ENCODE measurements at places on chromosomes 13 and 19.

DNA sequence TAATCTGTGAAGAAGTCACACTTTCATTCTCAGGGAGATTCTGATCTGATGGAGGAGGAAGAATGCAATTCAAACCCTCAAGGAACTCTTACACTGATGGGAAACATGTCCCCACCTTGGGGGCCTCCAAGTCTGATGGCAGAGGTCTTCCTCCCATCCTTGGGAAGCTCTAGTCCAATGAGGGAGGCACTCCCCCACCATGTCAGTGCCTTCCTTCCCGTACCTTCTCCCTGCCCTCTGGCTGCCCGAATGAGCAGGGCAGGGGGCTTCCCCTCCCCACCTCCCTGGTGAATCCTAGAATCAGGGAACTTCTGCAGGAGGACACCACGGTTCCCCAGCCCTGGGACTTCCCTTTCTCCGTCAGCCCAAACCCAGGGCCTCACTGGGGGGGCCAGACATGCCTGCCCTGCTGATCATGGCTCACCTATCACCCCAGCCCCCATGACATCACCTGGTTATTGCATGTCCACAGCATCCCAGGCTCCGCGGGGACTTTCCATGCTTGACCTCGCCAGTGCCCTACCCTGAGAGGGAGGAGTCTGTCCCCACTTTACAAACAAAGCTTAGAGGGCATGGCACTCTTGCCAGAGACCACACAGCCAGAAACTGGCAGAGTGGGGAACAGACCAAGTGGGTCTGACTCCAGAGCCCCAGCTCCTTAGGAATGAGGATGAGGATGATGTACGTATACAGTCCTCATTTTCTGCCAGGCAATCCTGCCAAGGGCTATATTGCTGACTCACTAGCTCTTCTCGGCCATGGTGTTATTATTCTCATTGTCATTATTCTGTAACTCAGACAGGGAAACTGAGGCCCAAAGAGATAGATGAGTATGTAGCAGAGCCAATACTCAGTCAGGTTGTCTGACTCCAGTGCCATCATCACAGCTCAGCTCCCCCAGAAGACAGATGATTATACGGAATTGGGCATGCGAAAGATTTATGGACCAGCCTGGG is 9.6 kb upstream of the BCL3 start:
- no peak for DNase-seq

DNA sequence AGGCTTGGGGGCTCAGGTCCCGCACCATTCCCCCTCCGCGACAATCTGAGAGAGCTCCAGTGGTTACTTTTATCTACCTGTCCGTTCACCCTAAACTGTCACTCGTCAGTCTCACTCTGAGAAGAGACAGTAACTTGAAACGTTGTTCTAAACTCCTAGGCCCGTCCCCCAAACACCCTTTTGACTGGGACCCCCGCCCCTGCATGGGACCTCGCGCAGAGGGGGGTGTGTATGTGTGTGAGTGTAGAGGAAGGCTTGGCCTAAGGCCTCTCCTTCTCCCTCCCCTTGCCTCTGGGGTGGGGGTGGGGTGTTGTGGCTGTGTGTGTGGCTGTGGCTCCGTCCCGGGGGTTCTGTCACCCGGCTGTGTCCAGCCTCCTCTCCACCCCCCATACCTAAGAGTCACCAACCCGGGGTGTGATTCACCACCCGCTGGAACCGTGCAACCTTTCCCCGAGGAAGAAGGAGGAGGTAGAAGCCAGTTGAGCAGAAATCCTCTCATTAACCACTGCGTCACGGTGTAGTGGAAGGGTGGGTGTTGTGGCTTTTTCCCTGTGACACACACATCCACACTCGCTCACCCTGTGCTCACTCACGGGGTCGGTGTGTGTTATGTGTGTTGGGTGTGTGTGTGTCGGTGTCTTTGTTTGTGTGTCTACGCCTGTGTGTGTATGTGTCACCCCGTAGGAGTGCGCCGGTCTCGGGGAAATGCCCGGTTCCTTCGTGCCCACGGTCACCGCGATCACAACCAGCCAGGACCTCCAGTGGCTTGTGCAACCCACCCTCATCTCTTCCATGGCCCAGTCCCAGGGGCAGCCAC is 2.4 kb downstream of the FOSB start:
- DNase-seq: peak; percentile 44

GRCh38 chr19:29896802-29897201 is 45.2 kb upstream of the URI1 start:
- DNase-seq: no peak

GRCh38 chr13:94921181-94921580 is 208.8 kb upstream of the SOX21 start:
- no peak for DNase-seq

DNA sequence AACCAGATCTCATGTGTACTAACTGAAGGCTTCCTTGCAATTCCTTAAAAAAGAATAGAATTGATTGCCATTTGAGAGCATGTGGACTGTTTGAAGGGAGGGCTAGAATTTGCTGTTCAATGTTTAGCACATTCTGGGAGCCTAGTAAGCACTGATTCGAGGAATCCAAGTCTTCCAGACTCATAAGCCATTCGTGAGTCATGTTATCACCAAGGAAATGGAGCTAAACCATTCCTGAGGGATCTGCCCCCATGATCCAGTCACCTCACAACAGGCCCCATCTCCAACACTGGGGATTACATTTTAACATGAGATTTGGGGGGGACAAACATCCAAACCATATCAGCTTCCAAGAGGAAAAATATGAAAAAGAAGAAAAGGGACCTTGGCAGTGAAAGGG is 276.4 kb downstream of the KCNRG start:
- DNase-seq: no peak

DNA sequence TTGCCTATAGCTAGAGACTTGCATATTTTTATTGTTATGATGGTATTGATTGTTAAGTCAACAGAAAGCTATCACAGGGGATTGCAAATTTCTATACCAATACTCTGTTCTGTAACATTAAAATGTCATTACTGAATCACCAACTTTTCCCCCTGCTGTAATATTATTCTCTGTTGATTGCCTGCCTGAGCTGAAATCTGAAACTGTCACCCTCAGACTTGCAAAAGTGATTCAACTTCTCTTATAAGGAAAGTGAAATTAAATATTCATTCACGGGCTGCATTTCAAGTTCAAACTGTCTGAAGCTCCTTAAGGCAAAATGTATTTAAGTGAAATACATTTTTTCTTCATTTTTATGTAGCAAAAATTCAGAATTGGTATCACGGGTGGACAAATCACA is 723.2 kb downstream of the PCDH9 start:
- DNase-seq: no peak

- DNase-seq: no peak
Measured at GRCh38 chr13:23025864-23026608, 154.7 kb upstream of the SGCG start.

GRCh38 chr13:40983725-40984667 is 35.1 kb downstream of the ELF1 start:
- peak; percentile 30 for DNase-seq

DNA sequence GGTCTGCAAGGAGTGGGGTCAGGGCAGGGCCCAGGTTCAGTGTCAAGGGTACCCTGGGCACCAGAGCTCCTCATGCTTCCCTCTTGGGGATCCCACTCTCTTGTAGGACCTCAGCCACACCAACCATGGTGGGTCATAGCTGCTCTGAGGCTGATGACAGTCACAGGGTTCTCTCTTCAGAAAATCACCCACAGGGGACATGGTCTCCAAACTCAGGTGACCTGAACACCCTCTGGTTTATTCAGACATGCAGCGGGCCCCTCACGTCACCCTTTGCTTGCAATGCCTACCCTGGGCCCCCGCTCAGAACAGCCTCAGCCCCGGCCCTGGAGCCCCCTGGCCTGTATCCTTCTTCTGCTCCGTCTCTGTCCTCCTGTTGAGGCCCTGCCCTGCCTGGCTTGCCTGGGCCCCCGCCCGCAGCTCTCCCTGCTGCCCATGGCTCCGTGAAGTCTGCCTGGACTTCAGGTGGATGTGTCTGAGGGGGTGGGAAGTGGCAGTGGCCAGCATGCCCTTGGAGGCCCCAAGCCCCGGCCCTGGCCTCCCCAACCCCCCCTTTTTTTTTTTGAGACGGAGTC is 20.4 kb downstream of the CHERP start:
- DNase-seq: no peak

DNA sequence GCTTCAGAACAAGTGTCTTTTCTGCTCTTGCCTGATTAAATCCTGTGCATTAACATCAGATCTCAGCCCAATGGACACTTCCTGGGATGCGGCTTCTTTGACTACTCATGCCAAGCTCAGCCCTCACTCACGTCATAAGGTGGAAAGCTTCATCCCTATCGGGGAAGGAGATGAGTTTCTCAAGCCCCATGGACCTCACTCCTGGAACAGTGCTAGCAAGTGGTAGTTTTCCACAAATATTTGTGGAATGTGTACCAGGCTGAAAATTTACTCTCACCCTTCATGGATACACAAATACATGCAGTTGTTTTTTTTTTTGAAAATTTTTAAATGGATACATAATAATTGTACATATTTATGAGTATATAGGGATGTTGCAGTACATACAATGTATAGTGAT is 34.6 kb upstream of the FARP1 start:
- DNase-seq: no peak

- no peak for DNase-seq
Measured at GRCh38 chr19:45553464-45553863, 31.1 kb downstream of the OPA3 start.

DNA sequence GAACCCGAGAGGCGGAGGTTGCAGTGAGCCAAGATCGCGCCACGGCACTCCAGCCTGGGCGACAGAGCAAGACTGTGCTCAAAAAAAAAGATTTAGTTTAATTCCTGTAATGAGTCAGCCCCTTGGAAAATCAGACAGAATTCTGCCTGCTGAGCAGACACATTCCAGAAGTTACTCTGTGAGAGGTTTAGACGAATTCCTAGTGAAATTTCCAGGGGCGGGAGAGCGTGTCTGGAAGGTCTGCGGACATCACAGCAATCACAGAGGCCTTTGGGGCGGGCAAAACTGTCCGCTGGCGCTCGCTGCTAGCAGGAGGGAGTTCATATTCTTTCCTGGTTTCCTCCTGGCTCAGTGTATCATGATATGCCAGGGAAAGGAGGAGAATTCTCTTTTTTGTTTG is 17.5 kb downstream of the MISP start:
- DNase-seq: no peak

DNA sequence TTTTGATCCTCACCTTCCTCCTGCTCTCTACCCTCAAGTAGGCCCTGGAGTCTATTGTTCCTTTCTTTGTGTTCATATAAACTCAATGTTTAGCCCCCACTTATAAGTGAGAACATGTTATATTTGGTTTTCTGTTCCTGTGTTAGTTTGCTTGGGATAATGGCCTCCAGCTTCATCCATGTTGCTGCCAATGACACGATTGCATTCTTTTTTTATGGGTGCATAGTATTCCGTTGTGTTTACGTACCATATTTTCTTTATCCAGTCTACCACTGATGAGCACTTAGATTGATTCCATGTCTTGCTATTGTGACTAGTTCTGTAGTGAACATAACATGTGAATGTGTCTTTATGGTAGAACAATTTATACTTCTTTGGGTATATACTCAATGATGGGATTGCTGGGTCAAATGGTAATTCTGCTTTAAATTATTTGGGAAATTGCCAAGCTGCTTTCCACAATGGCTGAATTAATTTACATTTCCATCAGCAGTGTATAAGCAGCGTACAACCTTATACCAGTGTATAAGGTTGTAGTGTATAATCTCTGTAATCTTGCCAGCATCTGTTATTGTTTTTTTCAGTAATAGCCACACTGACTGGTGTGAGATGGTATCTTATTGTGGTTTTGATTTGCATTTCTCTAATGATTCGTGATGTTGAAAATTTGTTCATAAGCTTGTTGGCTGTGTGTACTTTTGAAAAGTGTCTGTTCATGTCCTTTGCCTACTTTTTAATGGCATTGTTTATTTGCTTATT is 288.9 kb downstream of the KCNRG start:
- no peak for DNase-seq

GRCh38 chr13:74067818-74068217 is 66.4 kb downstream of the KLF12 start:
- DNase-seq: no peak

GRCh38 chr13:40777809-40778175 is 6.8 kb upstream of the MRPS31 start:
- no peak for DNase-seq

DNA sequence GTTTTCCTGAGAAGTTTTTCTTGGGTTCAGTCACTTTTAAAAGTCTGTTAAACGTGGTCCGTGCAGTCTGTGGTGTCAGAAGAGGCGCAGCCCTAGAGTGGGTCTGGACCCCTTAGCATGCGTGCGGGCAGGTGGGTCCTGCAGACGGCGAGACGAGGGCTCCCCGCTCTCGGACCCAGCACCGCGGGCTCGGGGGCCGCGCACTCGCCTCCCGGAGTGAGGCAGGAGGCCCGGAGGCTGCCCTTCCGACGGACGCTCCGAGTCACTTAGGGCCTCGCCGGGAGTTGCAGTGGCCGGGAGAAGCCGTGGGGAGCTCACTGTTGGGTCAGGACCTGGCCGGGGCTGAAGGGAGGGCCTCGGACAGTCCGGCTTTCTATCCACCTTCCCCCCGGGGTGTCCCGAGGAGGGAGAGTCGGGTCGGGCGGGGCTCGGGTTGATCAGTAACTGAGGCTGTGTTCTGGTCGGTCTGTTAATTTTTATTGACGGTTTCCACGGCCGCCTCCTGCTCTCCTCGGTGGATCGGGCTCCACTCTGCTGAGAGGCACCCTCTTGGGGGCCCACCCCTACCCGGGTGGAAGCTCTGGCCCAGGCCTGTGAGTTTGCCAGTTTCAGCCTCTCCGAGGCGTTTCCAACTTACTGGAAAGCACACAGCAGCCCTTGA is 1.3 kb downstream of the PTBP1 start:
- no peak for DNase-seq

DNA sequence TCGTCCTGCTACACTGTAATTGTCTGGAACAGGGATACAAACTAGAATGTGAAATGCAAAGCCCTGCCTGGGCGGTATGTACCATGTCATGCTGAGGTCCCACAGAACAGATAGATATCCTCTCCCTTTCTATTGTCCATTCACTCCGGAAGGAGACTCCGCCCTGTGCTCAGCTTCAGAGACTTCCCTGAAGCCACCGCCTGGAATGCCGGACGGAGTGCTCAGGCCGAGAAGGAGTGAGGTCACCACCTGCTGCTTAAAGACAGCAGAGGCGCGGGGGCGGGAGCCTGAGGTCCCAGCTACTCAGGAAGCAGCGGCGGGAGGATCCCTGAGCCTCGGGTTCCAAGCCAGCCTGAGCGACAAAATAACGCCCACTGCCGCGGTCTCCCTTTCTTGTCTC is 890 bp upstream of the ZNF611 start:
- DNase-seq: peak; percentile 17

GRCh38 chr13:109207622-109208021 is 578.2 kb downstream of the MYO16 start:
- no peak for DNase-seq

DNA sequence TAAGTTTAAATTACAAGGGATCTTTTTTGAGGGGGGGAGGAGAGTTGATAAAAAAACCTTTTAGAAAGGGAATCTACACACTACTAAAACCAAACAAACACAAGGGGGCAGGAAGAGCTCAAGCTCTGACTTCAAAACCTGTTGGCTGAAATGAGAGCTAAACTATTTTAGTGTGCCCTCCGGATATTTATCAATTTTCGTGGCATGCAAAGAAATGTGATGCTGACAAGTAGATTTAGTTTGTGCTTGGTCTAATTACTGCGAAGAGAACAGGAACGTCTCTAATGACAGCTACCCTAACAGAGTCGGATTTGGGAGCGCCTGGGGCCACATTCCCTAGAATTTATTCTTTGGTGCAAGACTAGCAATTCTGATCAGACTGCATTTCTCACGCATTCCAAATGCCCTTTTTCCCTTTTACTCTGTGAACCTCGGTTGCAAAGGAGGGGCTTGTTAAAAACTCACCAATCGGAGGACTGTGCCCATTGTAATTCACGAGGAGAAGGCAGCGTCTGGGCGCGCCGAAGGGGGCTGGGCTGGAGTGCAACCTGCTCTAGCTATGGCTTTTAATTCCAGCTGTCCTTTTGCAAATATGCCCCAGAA is 802 bp upstream of the FREM2 start:
- DNase-seq: no peak
